ENCODE measurements at places on chromosomes 11 and 22.
A peak's percentile ranks its signal among the peaks of the same experiment; 100 is the strongest.

DNA sequence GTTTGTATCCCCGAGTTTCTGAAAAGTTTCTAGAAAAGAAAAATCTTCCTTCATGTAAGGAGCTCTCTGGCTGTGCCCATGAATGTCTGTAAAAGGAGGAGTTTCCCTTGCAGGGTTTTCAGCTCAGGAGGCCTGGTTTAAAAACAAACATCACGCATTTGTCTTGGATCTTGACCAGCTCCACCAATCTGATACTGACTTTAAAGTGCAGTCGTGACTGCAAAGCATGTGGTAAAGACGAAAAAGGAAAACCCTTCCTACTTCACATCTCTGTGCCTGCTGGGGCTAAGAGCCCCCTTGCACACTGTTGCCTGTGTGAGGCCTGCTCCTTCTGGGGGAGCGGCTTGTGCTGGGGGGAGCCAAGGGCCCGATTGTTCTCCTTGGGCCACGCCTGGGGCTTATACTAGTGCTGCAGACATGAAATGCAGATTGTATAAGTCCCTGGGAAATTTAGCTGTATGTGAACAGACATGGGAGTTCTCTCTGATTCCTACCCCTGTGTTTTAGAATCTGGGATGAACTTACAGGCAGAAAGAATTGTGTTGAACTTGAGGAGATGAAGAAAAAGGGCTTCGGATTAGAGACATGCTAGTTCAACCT lies 62.1 kb downstream of the ADAMTS15 start:
- DNase-seq, result peak; percentile 83

DNA sequence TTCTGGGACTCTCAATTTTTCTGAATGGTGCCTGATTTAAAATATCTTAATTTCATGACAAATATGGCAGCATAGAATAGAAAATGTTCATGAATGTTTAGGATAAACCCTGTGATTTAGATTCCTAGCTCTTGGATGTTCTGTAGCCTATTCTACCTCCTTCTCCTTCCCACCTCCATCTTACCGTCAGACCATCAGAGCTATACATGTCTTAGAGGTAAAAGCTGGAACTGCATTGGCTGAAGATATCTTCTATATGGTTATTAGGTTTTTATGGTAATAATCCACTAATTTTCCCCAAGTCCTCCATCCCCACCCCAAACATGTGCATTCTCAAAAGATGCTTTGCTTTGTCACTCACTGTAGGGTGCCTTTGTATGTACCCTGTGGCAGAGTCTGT lies 46.9 kb upstream of the CSTF3 start:
- DNase-seq, result no peak

GRCh38 chr11:68927280-68928135 lies 23.8 kb downstream of the IGHMBP2 start:
- DNase-seq, result peak; percentile 70

- DNase-seq, result no peak
Measured at GRCh38 chr22:45047260-45047659, 37.5 kb upstream of the PHF21B start.

- peak; percentile 79 for DNase-seq
Measured at GRCh38 chr11:6737872-6738466, 33.8 kb downstream of the OR2AG2 start.

- DNase-seq, result peak; percentile 56
Measured at GRCh38 chr11:47111318-47111804, 65.3 kb downstream of the ARFGAP2 start.

- peak; percentile 44 for DNase-seq
Measured at GRCh38 chr22:39710380-39711150, 140.0 kb downstream of the CACNA1I start.

- DNase-seq, result peak; percentile 41
Measured at GRCh38 chr11:118342503-118343161, at the start of gene CD3D. TSS of gene CD3D (minus strand) at chr11:118342705. CDS start at chr11:118342607, 98 bp downstream.

- no peak for DNase-seq
Measured at GRCh38 chr11:70501933-70502540, 103.7 kb downstream of the CTTN start.

GRCh38 chr11:67439321-67440228 lies 2.1 kb upstream of the PTPRCAP start:
- DNase-seq, result peak; percentile 32

GRCh38 chr22:49935561-49935960 lies 17.1 kb downstream of the CRELD2 start:
- no peak for DNase-seq

DNA sequence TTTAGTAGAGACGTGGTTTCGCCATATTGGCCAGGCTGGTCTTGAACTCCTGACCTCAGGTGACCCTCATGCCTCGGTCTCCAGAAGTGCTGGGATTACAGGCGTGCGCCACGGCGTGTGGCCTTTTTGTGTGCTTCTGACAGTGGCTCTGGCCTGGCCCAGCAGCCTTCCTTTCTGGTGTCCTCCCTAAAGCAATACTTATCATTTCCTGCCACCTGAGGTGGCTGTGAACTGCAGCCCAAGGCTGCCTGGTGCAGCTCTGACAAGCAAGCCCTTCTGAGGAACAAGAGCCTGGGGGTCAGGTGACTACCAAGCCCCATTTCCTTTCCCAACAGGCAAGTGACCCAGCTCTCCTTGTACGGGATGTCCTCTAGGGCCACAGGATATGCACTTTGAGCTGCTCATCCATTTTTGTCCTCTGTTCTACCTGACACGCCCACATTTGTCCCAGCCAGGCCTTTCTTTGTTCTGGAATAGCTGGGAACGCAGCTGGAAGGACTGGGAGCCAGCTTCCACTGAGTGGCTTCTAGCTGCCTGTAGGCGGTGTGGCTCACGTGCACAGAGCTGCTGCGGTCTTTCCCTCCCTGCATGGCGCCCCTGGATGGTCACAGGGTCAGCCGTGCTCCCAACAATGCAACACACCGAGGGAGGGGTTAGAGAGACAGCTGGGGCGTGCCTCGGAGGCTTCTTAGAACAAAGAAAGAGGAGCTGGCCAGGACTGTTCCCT lies 12.3 kb upstream of the BID start:
- peak; percentile 53 for DNase-seq

GRCh38 chr22:17007257-17007656 lies 765 bp downstream of the GAB4 start:
- DNase-seq, result no peak

- DNase-seq, result no peak
Measured at GRCh38 chr11:45399166-45399565, 113.0 kb upstream of the SYT13 start.

DNA sequence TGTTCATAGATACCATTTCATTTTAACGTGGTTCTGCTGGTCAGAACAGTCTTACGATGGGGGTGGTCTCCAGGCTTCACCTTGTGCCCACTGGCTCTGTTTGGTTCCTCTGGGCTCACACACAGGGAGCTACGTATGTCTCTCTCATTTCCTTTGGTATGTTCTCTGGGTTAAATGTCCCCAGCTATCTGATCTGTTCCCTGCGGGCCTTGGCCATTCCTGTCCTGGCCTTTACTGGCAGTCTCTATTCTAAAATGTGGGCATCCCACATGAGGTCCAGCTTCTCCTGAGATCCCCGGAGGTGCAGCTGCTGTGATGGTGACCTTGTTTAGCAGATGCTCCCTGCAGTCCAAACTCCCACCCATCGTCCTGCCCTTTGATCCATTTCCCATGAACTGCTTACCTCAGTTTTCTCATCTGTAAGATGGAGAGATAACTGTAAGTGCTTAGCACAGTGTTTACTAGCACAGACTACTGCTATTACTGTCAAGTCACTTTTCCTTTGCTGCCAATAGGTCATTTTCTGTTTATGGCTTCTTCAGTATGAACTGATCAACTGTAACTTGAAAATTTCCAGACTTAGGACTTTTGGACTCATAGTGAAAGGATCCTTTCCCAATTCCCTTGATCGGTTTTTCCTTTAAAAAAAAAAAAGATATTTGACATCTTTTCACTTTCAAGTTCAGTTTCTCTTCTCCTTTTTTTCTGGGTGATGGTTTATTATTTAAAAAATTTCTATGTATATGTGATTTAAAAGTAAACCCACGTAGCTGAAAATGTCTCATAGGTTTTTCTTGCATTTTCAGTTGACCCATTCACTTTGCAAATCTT lies 92.9 kb downstream of the PTPRJ start:
- DNase-seq, result no peak

DNA sequence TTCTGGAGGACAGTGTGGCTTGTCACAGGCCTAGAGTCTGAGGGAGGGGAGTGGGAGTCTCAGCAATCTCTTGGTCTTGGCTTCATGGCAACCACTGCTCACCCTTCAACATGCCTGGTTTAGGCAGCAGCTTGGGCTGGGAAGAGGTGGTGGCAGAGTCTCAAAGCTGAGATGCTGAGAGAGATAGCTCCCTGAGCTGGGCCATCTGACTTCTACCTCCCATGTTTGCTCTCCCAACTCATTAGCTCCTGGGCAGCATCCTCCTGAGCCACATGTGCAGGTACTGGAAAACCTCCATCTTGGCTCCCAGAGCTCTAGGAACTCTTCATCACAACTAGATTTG lies 13.0 kb downstream of the PIK3IP1 start:
- no peak for DNase-seq

- no peak for DNase-seq
Measured at GRCh38 chr22:33467620-33468095, 409.5 kb upstream of the SYN3 start.

DNA sequence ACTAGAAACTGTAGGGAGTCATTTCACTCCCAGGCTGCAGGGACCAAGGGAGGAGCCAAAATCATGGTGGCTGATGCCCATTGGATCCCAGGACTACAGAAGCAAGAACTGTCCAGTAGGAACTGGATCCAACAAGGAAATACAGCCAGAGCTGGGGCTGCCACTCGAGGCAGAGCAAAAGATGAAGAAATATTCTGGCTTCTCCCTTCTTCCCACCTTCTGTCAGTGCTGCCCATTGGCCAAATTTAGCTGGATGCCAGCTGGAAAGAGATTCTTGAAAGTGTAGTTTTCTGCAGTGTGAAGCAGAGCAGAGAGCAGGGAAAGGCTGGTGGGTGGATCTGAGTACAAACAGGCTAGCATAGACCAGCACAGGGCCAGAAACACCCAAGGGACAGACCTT lies 45.6 kb downstream of the COMMD9 start:
- DNase-seq, result no peak

DNA sequence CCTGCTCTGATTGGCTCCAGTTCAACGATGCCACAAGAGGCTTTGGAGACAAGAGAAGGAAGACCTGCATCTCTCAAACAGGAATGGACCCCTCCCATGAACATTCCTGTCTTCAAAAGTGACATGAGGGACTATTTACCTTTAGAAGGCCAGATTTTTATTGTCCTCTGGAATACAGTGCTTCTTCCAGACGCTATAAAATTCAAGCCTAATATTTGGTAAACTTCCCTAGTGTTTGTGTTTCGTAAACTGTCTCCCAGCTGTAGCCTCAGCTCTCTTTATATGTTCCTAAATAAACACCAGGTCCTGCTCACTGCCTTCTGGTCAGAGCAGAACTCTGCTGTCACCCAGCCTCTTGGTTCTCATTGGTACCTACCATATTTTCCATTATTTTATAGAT lies 157.8 kb downstream of the CCDC34 start:
- no peak for DNase-seq

DNA sequence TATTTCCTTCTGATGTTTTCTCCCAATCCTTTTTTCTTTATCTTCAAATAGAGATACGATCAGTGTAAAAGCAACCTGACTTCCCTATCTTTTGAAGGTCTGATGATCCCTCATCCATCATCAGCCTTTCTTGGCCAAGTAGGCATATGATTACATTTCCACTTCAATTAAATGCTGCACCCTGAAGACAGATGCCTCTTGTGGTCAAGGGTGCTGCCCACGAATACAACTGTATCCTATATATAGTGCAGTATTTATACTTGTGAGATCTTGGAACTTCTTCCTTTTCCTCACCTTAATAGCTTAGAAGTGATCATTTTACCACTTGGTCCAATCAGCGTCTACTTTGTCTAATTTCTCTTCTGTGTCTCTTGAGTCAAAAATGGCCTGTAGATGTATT lies 9.3 kb upstream of the ZNRF3 start:
- no peak for DNase-seq

GRCh38 chr11:78946945-78947902 lies 372.6 kb upstream of the NARS2 start:
- peak; percentile 51 for DNase-seq
